ENCODE measurements at places on chromosomes 6 and 20. TPM values are rescaled to one million over a fixed set of nuclear protein-coding genes. Genes with fewer than 3 reads are reported as not detected.

KCNS1 gene
- 3.0 TPM for total RNA-seq

VPS16 gene
- 44.5 TPM for total RNA-seq

LGSN gene
- total RNA-seq: under 0.01 TPM

BICRAL gene
- total RNA-seq: 19.4 TPM

GUCA1A gene
- total RNA-seq: 4.8 TPM

SDC4 gene
- 5.3 TPM for total RNA-seq

TMEM200A gene
- 21.2 TPM for total RNA-seq

OXT gene
- total RNA-seq: 46.4 TPM
